ENCODE measurements at places on chromosomes 16 and 17.

DNA sequence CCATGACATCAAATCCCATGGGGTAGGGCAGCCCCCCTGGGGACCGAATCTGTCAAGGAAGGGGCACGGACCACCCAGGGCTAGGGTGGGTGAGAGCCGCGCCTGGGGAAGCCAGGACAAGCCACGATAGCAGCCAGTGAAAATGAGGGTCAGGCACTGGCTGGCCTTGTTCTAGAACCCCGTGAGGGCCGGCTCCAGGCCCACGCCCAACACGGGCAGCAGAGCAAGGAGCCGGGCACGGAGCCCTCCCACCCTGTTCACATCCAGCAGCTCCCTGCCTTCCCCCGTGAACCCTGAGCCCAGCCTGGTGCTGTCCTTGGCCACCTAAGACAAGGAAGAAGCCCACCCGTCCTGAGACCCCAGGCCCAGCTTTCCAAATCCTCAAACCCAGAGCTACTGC is 256.7 kb downstream of the PARN start:
- DNase-seq = no peak

DNA sequence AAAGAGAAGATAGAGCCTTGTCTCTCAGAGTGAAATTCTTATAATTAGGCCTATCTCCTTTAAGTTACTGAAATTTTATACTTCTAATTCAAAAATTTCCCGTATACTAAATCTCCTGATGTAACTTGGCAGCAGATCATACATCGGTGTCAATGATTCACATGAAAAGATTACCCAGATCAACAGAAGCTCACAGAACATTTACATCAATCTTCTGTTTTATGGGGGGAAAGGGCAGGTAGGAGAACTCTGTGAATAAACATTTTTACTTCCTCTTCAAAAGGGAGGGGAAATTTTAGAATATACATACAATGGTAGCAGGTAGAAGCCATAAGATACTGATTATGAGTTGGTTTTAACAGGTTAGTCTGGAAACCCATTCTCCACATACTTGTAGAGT is 43.1 kb downstream of the PHLPP2 start:
- DNase-seq = no peak

DNA sequence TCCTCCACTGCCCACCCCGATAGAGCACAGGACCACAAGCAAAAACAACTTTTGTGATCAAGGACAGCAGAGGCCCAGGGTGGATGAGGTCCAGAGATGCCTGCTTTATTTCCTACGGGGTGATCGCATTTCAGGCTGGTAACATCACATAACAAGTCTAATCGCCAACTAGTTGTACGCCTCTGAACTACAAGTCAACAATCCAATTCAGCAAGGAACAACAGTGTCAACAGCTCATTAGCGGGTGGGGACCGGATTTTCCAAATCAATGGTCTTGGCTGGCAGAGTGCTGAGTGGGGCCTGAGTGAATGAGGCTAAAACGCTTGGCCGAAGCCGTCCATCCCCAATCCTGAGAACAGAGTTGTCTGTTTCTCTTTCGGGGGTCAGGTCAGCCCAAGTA is 17.1 kb downstream of the MRM3 start:
- DNase-seq = no peak

GRCh38 chr17:12041312-12041711 is 20.6 kb downstream of the MAP2K4 start:
- DNase-seq = no peak

DNA sequence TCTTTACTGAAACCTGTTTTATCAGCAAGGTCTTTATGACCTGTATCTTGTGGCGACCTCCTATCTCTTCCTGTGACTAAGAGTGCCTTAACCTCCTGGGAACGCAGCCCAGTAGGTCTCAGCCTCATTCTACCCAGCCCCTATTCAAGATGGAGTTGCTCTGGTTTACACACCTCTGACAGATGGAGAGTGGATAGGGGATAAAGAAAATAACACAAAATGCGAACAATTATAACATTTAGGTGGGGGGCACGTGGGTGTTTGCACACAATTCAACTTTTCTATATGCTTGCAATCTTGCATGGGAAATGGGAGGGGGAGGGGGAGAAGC is 83.3 kb downstream of the RMI2 start:
- no peak for DNase-seq

- DNase-seq = no peak
Measured at GRCh38 chr16:67397036-67397801, 3.9 kb upstream of the TPPP3 start.
